Stimulated activated CD4-positive, alpha-beta T cell treated with anti-CD3 and anti-CD28 coated beads, Interleukin-1b, Interleukin-23, amount 100 ng/mL, for 24 hours (primary cell): ENCODE measurements at places on chromosomes 3 and 15.

GRCh38 chr3:150341891-150342290 is 66.2 kb upstream of the TSC22D2 start:
- DNase-seq: no peak

- DNase-seq: no peak
These were observed 55.2 kb downstream of the TMEM108 start for GRCh38 chr3:133093366-133093765.

- no peak for DNase-seq
These were observed 449.9 kb upstream of the GOLIM4 start for GRCh38 chr3:168545591-168545990.

DNA sequence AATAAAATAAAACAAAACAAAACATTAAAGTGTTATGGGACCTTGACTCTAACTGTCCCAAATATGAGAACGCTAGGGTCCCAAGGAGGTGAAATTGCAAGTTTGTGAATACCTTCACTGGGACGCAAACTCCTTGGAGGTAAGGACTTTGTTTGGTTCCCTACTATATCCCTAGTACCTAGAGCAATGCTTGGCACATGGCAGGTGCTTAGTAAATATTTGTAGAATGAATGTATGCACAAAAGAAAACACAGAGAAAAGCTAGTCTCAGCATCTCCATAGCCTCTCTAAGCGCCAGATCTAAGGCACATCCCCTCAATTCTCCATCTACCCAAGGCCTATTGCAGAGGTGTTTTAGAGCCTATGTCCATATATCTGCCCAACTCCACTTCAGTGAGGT is 30.5 kb downstream of the GPR176 start:
- no peak for DNase-seq

- no peak for DNase-seq
These were observed 252.9 kb downstream of the SHQ1 start for GRCh38 chr3:72595376-72595775.

- no peak for DNase-seq
These were observed 407.3 kb downstream of the NAALADL2 start for GRCh38 chr3:175266478-175266877.

- DNase-seq: no peak
These were observed 25.1 kb downstream of the FSTL1 start for GRCh38 chr3:120425572-120426250.

DNA sequence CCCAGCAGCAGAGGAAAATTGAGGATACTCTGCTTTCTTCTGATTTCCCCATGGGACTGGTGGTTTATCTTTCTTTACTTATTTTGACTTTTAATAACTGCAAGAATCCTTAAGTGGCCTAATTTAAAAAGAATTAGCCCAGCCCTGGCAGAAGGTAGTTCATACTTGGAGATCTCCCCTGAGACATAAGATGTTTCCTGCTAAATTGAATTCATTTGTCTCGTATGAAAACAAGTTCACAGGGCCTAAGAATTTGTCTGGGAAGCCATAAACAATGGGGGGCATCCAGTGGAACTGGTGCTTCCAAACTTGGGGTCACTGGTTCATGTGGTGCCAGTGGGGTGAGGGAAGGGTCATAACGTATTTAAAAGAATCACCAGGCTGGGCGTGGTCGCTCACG is 283.1 kb upstream of the RASGRP1 start:
- DNase-seq: no peak

- no peak for DNase-seq
These were observed 64.0 kb upstream of the PAQR5 start for GRCh38 chr15:69234676-69235075.

GRCh38 chr3:50890688-50891344 is 216.1 kb downstream of the DOCK3 start:
- no peak for DNase-seq

- no peak for DNase-seq
These were observed 38.7 kb upstream of the PTPN23 start for GRCh38 chr3:47342151-47342550.

GRCh38 chr3:119360736-119361462 is 66.7 kb downstream of the ARHGAP31 start:
- DNase-seq: no peak

- no peak for DNase-seq
These were observed at the start of gene ERC2 for GRCh38 chr3:56468184-56469106. TSS of gene ERC2 (minus strand) at chr3:56468467.

DNA sequence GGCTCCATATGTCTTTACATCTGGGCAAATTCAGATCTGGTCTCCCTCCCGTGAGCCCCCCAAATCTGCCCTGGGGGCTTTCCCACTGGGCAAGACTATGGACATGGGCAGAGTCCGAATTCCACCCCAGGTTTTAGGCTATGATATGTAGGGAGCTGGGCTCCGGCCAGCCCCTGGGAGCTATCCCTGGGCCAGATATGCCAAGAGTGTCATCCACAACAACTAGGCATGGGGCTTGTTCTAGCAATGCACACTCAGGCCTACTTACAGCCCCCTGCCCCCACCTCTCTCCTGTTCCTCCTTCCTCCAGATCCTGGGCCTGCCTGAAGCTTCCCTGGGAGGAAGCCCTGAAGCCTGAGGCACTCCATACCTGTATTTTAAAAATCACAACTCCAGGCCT is 622 bp downstream of the XIRP1 start:
- no peak for DNase-seq

GRCh38 chr3:53712817-53713388 is 133.3 kb downstream of the CHDH start:
- no peak for DNase-seq

DNA sequence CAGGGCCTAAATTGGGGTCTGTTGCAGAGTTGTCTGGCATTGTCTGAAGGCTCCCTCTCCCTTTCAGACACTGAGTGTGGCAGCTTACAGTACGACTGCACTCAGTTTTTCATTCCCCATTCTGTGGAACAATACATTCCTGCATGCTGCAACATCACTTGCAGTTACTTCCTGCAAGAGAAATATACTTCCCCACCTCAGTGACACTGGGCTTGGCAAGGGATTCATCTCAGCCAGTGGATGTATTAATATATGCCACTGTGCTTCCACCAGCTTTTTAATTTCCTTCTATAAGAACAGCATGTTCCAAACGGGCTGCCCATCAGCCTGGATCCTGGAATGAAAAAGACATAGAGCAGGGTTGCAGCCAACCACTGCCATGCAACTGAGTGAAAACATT is 23.1 kb downstream of the B3GALNT1 start:
- no peak for DNase-seq

- DNase-seq: no peak
These were observed 249.3 kb upstream of the SOX14 start for GRCh38 chr3:137514853-137515252.

DNA sequence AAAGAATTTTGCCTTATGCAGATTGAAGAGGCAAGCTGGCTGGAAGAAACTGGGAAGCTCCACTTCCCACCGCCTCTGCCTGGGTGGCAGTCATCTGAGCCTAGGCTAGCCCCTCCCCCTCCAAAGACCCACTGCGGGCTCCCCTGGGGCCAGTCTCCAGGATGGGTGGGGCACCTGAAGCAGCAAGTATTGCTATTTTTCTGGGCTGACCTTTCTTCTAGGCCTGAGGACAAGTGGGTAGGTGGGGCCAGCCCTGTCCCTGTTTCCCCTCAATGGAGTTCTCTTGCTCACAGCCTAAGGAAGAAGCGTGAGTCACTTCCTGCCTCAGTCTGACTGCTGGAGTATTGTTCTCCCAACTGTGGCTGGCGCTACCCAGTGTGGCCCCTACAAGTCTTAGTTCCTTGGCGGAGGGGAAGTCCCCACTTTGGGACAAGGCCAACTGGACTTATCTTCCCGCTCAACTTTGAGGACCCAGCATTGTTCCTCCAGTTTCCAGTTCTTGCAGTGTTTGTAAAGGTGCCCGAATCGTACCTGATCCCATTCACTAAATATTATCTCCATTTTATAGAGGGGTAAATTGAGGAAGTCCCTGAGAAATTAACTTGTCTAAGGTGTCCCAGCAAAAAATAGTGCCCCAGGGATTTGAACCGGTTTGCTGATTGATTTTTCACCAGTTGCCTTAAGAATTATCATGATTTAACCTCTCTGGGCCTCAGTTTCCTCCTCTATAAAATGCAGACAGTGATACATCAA is 1.4 kb downstream of the FURIN start:
- DNase-seq: no peak

- no peak for DNase-seq
These were observed 44.5 kb downstream of the LRRFIP2 start for GRCh38 chr3:37129871-37130270.

GRCh38 chr3:175274474-175275218 is 415.5 kb downstream of the NAALADL2 start:
- DNase-seq: no peak

- no peak for DNase-seq
These were observed 117.8 kb downstream of the TMEM266 start for GRCh38 chr15:76177491-76178040.

GRCh38 chr15:57041416-57041815 is 123.0 kb downstream of the TCF12 start:
- no peak for DNase-seq

DNA sequence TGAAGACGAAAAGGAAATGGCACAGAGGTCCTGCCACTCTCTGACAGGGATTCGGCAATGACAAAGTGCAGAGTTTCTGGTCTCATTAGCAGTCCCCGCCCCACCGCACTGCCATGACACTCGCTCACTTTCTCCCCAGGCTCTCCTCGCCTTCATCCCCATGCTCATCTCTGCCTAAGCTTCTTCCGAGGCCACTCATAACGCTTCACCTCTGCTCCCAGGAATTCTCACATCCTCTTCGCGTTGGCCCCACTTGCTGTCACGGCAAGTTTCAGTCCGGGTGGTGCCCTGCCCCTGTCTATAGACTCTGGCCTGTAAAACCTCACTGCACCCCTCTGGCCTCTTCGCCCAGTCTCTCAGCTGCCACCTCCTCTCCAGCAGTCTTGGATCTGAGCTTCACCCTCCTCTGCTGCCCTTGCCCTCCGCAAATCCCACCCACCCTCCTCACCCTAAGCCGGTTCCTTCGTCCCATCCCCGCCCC is 654 bp downstream of the RUBCN start:
- DNase-seq: no peak
